ENCODE measurements at places on chromosomes 2 and 18.

- peak; percentile 12 for DNase-seq
These were observed 1.1 kb downstream of the RNF103 start for GRCh38 chr2:86622519-86623042.

DNA sequence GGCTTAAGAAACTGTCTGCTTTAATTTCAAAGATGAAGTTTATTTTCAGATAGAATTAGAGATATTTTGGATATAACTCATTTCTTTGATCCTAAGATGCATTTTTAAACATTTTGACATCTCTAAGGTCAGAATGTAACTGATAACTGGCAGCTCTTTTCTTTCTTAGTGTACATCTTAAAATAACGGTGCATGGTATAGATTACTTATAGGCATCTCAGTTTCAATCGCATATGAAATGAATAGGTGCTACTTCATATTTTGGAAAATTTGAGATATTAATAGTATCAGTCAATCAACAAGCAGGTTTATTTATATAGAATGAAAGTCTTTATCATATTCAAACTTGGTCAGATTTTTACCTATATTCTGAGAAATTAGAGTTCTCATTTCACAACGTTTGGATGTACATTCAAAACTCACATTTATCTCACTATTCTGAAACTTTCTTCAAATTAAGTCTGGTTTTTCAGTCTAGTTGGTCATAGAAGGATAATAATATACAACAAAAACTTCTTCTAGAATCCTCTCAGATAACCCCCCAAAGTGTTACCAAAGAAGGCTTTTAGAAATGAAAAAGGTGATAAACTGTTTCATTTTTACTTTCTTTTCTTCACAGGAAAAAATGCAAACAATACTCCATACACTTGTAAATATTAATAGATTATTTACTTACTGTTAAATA is 122.8 kb upstream of the WDSUB1 start:
- DNase-seq, result no peak

- peak; percentile 32 for DNase-seq
These were observed 66.9 kb upstream of the SMAD2 start for GRCh38 chr18:47997338-47997780.

- no peak for DNase-seq
These were observed 163.9 kb downstream of the CDH2 start for GRCh38 chr18:28013066-28013465.

DNA sequence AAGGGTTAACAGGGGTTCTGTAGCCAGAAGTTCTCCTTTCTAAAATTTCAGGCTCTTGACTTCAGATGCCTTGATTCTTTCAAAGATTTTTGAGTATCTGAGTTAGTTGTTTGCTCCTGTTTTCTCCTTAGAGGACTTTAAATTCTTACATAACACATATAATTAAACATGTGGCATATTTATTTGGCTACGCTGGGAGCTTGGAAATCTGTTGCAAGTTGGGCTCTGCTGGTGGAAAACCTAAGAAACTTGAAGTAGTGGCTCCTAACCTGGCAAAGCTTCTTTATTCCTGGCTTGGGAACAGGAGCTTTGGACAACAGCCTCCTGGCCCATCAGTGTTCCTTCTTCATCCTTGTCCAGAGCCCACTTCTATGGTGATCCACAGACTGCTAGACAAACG is 72.6 kb downstream of the VIT start:
- DNase-seq, result no peak

DNA sequence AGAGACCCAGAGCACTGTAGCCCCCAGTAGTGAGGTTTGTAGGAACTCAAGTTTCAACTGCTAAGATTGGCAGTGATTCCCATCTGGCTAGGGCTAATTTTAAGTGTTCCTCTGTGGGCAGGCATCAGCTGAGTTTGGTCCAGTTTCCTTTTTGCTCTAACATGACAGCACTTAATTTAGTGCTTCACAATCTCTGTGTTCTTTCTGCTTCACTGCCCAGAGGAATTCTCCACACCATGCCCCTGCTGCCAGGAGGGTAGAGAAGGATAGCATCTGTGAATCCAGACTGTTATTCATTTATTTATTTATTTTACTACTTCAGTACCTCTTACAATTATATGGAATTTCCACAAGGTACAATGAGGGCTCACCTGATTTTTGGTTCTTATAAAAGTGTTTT is 549.9 kb upstream of the FSIP2 start:
- DNase-seq, result no peak

DNA sequence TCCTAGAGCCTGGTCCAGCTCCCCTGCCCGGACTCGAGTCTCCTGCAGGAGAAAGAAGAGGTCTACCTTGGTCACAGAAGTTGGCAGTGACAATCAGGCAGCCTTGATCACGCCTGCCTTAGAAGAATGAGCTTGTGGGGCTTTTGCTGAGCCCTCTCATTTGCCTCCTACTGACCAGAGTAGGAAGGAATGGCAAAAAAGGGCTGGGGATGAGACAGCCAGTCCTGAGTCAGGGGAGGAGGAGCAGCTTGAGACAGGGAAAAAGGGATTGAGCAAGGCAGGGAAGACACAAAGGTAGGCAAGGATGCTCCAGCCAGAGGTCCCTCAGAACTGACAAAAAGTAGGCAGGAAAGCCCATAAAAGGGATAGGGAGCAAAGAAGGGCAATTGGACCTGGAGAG is 6.0 kb downstream of the WDR54 start:
- DNase-seq, result no peak

GRCh38 chr2:42613281-42614064 is 45.0 kb downstream of the MTA3 start:
- no peak for DNase-seq

- DNase-seq, result peak; percentile 22
These were observed 178.8 kb upstream of the CHST9 start for GRCh38 chr18:27363872-27364271.

DNA sequence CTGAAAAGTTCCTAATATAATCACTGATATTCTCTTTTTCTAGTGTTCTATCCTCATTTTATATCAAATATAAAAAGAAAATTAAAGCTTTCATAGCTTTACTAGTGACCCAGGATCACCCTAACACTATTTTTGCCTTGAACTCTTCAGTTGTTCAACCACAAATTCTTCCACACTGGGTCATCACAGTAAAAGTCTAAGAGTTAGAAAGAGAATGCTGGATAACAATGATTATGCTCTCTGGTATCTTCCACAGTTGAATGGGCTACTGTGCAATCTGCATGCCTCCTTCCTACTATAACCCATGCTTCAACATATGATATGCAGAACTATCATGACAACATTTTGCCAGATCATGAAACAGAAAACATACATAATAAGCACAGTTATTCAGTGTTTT is 32.3 kb downstream of the CHN1 start:
- DNase-seq, result no peak

- no peak for DNase-seq
These were observed 8.0 kb upstream of the SESTD1 start for GRCh38 chr2:179272406-179273192.

- no peak for DNase-seq
These were observed 647.6 kb downstream of the CPS1 start for GRCh38 chr2:211203986-211204385.

DNA sequence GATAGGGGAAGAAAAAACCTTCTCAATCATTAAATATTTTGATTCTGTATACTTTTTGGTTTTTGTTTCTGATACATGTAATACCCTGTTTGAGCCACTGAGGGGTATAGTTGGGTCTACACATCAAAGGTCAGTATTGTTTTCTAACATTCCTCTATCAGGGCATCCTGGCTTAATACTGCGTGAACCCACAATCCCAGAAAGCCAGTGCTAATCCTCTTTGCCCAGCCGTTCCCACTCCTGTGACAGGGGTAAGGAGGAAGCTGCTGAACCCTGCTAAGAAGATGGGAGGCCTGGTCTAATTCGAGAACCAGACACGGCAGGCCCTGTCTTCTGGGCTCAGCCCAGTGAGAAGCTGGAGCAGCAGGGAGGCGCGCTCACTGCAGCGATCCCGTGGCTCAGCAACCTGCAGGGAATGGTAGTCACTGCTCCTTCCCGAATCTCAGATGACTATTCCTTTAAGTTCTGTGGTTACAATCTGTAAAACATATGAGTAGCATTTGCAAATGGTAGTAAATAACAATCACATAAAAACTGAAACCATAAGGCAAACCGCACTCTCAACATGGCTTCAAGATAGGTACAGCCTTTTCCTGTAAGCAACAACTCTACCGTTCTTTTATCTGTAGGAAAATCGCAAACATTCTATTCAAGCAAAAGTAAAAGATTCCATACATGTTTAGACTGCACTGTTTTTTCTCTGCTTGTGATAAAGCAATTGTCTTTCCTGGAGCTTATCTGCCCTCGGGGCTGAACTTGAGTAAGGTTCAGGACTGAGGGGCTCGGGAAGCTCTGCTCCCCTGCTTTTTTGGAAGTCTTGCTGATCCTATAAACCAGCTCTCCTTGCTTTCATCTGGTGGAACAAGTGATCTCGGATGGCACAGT is 87.0 kb downstream of the EPB41L3 start:
- DNase-seq, result peak; percentile 26

DNA sequence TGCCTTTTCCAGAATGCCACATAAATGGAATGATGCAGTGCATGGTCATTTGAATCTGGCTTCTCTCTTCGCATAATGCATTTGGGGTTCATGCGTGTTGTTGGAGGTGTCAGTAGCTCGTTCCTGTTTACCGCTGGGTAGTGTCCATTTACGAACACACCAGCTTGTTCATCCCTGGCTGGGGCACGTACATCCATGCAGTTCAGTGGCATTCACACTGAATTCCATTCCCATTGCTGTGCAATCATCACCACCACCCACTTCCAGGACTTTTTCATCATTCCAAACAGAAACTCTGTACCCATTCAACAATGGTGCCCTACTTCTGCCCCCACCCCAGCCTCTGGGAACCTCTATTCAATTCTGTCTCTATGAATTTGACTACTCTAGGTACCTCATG is 14.7 kb upstream of the CIDEA start:
- DNase-seq, result no peak

GRCh38 chr2:104845946-104846785 is 7.7 kb upstream of the POU3F3 start:
- no peak for DNase-seq

DNA sequence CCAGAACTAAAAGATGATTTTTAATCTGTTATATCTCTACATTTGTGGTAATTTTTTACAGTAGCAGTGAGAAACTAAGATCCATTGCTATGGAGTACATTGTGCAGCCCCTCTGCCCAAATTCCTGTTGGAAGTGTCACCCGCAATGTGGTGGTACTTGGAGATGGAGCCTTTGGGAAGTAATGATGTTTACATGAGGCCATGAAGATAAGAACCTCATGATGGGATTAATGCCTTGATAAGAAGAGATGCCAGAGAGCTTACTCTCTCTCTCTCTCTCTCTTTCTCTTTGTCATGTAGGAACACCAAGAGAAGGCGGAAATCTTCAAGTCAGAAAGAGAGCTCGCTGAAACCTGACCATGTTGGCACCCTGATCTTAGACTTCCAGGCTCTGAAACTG is 535.4 kb downstream of the PID1 start:
- DNase-seq, result no peak

DNA sequence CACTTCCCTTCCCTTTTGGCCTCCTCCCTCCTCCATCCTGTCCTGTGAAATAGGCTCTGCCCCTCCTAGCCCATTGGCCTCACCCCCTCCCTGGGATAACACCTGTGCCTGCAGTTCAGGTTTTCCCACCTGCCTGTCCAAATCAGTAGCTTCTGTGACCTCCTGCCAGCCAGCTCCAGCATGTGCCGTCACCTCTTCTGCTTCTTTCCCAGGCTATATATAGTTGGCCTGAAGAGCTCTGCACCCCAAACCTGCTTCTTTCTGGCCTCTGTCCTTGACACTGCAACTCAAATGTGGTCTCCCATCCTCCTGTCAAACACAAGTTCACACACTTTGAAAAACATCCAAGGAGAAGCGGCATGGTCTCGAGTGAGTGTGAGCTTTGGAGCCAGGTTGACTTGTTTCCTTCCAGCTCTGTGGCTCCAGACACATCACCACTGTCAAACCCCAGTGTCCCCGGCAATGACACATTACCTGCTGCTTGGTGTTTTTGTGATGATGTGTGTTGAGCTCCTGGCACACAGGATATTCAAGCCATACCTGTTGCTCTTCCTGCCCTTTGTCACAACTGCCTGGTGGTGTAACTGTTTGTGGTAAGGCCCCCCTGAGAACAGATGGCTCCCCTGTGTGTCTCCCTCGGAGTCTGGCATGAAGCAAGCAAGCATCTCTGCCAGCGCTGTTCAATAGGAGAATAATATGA is 143.6 kb upstream of the DAPL1 start:
- DNase-seq, result no peak

DNA sequence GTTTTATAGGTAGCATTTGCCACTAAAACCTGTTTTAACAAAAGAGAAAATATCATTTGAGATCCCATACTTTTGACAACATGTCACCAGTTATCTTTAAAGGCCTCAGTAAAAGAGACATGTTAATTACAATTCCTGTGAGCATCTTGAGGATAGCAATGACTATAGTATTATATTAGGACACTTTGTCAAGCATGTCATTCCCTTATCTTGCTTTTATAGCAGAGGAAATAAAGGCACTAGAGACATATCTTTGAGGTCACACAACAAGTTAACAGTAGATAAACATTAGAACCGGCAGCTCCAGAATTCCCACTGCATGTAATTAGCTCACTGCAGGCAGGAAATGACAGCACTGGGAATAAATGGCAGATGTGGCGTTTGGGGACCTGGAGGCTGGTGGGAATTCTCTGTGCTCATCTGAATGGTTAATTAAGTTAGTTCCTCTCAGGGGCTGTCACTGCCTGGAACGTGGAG is 25.9 kb downstream of the LYPD6B start:
- DNase-seq, result no peak

DNA sequence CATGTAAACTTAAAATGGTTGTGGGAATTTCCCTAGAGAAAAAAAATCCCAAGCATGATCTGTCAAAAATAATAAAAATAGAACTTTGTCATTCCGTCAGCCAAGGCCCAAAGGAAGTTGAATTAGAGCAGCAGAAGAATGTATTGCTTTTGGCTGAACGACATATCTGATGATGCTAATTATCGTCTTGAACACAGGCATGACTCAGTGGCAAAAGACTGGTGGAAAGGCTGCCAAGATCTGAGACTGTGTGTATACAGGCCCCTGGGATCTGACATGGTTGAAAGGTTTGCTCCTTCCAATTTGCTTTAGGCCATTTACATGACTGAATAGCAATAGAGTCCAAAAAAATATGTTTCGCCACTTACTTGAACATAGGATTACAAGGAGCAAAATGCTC is 1057.1 kb upstream of the CRIM1 start:
- DNase-seq, result no peak

GRCh38 chr2:163200741-163201140 is 362.2 kb upstream of the KCNH7 start:
- no peak for DNase-seq

- DNase-seq, result no peak
These were observed 194.1 kb upstream of the CCDC68 start for GRCh38 chr18:55153346-55153745.

DNA sequence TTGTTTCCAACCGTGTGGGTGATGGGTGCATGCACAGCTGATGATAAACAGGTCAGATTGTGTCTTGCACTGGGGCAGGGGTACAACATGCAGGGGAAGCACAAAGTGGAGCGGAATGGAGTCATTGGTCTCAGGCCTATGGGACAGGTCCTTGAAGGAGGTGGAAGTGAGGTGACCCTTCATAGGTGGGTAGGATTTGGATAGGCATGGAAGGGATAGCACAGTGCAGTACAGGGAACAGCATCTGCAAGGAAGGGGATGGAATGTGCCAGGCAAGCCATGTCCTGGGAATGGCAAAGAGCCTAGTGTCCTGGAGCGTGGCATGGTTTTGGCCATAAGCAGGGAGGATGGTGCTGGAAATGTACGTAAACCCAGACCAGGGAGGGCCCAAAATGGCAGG is 143.9 kb downstream of the CAPN13 start:
- no peak for DNase-seq

- DNase-seq, result no peak
These were observed 15.9 kb downstream of the TRIB2 start for GRCh38 chr2:12732651-12733050.

GRCh38 chr2:199488772-199489400 is 31.1 kb upstream of the SATB2 start:
- peak; percentile 74 for DNase-seq

Data from HEK293T (cell line).